ENCODE measurements at places on chromosomes 7 and 10.

GRCh38 chr7:45921699-45922519, 837 bp upstream of the IGFBP3 start:
- DNase-seq, result peak; percentile 67

DNA sequence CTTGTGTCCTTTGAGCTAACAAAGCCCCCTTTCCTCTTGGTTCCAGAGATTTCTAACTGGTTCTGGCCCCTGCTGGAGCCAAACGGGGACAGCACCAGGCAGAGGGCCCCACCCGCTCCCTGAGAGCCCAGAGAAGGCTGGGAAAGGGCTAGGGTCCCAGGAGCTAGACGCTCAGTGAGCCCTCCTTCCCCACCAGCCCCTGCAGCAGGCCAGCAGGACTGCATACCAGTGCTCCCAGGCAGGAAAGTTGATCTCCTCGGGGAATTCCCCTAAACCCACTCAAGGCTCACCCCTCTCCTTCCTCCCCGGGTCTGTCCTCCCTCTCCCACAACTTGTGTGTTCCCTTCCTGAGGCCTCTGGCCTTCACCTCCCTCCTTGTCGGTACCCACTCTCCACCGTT, 47.7 kb downstream of the PAX2 start:
- DNase-seq, result no peak

DNA sequence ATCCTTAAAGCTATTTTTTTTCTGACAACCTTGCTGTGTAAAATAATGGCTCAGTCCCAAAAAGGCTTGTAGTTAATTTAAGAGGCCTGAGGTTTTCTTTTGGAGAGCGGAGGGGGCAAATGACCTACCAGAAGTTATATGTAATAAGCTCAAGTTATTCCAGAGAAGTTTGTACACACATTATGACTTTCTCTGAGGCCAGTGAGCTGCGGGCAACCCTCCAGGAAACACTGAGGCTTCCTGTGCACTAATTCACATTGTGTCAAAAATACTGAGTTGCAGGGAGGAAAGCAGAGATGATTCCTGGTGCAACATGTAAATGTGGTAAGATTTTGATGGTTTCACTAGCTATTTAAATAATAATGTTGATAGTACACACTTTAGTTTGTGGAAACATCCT, 188.6 kb downstream of the DIP2C start:
- no peak for DNase-seq

DNA sequence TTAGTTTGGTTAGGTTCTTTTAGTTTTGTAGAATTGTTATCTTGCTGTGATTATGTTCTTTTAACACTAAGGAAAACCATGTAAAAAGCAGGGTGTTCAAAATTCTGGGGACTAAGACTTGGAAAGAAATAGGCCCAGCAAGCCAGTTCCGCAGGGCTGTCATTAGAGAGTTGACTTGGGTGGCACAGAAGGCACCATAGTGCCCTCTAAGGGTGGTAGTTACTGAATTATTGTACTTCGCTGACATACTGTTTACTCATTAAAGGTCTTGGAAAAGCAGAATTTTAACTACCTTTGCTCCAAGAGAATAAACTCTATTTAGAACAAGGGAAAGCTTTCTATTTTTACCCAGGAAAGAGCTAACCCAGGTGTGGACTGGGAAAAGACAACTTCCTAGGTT, 86.5 kb downstream of the OTUD1 start:
- DNase-seq, result peak; percentile 14

- DNase-seq, result no peak
These were observed 282.8 kb downstream of the RPS24 start for GRCh38 chr10:78316451-78316931.

- DNase-seq, result no peak
These were observed 61.9 kb upstream of the DNAJB12 start for GRCh38 chr10:72416661-72417060.

DNA sequence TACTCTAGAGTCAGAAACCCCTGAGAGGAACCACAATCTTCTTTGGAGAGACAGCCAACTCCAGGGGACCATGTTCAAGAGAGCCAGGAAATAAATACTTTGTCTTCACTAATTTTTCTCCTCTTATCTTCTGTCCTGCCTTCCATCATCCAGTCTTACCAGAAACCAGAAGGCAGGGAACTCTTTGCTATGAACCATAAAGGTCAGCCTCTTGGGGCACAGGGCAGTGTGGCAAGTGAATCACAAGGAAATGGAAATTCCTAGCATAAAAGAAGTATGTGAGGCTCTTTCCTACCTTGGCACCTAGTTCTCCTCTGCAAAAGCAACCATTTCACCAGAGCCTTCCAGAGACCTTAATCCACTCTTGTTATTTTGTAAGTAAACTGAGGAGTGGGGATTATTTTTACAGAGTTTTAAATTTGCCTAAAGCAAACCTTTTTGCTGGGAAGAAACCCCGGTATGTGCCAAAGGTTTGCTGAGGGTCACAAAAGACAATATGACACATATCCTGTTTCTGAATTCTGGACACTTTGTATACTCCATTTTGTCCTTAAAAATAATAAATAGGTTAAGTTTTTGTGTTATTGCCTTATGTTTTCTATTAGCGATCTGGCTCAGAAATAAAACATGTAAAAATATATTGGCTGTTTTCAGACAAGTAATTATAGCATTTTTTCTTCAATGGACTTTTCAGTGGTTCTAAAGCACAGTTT, 87.1 kb downstream of the ADAM22 start:
- DNase-seq, result no peak

GRCh38 chr10:17029239-17029580, 100.4 kb downstream of the CUBN start:
- DNase-seq, result no peak

GRCh38 chr7:158428837-158429753, 158.5 kb downstream of the PTPRN2 start:
- no peak for DNase-seq

GRCh38 chr10:125060482-125060825, 99.9 kb downstream of the CTBP2 start:
- no peak for DNase-seq

- no peak for DNase-seq
These were observed 7.7 kb downstream of the PNLIP start for GRCh38 chr10:116553378-116553980.

DNA sequence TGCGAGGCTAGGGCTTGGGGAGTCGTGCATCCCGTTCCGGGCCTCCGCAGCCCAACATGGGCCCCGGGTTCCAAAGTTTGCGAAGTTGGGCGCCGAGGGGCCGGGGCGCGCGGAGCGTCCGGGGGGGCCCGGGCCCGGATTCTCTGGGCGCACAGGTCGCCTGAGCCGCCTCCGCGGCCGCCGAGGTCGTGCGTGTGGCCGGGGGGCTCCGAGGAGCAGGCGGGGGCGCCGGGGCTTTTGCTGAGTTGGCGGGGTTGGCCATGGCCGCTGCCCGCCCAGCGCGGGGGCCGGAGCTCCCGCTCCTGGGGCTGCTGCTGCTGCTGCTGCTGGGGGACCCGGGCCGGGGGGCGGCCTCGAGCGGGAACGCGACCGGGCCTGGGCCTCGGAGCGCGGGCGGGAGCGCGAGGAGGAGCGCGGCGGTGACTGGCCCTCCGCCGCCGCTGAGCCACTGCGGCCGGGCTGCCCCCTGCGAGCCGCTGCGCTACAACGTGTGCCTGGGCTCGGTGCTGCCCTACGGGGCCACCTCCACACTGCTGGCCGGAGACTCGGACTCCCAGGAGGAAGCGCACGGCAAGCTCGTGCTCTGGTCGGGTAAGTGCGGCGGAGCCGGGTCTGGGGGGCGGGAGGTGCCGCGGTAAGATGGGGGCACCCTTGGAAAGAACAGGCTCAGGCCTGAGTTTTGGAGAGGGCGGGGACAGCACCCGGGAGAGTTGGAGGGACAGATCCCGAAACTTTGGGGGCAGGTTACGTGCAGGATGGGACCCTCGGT, 643 bp downstream of the SMO start:
- peak; percentile 46 for DNase-seq

- DNase-seq, result peak; percentile 75
These were observed 559 bp downstream of the TRA2A start for GRCh38 chr7:23531050-23531793.

DNA sequence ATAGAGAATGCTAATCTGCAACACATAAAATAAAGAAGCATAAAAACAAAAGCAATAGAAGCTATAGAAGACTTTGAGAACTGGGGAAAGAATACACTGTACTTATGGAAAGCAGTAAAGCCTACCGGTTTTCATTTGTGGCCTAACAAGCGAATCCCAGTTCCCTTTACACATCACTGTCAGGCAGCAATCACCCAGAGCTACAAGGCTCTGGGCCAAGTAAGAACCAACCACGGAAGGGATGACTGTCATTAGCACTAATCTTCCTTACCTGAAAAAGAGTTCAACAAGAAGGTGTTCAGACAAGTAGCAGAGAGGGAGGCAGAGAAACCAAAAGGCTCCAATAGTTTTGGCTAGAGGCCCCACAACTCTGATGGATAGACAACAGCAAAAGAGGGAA, 15.0 kb downstream of the CCDC6 start:
- no peak for DNase-seq

GRCh38 chr10:12634621-12634931, 285.2 kb downstream of the CAMK1D start:
- DNase-seq, result no peak

GRCh38 chr10:3206511-3207157, 34.1 kb upstream of the PITRM1 start:
- DNase-seq, result no peak

DNA sequence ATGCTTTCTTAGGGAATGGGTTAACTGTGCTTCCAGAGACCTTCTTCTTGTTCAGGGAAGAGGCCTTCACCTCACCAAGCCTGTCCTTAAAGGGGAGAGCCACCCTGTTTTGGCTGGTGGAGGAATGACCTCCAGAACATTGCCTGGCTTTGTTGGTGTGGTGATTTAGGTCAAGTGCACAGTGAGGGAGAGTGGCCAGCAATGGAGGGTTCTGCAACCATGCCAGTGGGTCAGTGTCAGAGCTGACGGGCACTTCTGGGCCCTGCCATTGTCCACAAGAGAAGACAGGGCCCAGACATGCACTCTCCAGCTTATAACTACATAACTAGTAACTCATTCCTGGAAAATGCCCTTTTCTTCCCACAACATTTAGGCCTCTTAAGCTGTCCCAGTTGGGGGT, 238.5 kb upstream of the AKR1E2 start:
- DNase-seq, result no peak

DNA sequence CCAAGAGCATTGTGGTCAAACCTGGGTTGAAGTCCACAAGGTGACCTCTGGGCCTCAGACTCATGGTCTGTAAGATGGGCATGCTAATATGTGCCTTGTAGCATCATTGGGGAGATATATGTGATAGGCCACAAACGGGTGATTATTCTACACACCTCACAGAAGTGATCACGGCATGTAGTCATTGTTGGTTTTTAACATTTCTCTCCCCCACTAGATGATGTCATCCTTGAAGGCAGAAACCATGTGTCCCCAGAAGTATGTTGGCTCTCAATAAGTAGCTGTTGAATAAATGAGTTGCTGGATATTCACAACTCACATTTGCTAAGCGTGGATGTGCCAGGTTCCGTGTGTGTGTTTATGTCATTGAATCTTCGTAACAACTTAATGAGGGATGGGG, 42.4 kb downstream of the GATA3 start:
- no peak for DNase-seq

- peak; percentile 78 for DNase-seq
These were observed 700 bp downstream of the NIPSNAP2 start for GRCh38 chr7:55965100-55965470.

GRCh38 chr7:47422611-47423010, 159.3 kb downstream of the TNS3 start:
- DNase-seq, result no peak

DNA sequence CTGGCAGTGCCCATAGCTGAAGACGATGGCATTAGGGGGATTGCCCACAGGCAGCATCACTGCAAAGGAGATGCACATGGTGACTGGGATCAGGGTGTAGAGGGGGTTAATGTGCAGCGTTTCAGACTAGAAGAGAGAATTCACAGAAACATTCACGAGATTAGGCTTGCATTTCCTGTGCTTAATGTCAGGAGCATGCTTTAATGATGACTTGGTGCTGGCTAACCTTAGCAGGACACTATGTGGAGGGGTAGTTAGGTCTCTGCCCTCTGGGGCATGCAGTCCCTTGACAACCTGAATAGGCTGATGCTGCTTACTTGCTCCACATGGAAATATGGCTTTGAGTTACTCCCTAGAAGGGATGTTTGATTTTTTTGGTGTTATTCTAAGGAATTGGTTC, 21.8 kb downstream of the STMP1 start:
- DNase-seq, result no peak

GRCh38 chr10:111634191-111634590, 549.4 kb downstream of the GPAM start:
- DNase-seq, result no peak

GRCh38 chr7:135929722-135930141, 47.4 kb downstream of the MTPN start:
- no peak for DNase-seq

- DNase-seq, result no peak
These were observed 84.0 kb downstream of the NRBF2 start for GRCh38 chr10:63217120-63217605.

DNA sequence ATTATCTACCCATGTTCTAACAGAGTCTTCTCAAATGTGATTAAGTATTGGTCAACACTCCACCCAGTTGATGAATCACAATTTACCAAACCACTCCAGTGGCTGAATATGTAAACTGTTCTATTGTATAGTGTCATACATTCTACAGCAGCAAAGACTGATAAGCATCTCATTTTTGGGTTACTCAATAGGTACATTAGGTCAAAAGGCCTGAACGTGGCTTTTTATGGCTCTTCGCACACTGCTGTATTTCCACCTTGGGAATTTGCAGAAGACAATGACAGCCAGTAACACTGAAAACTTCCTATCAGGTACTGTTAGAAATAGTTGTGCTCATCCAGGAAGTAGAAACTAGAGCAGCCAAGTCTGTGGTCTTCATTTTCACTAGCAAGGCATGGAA, 166.9 kb downstream of the GLI3 start:
- DNase-seq, result no peak

GRCh38 chr7:151873402-151873965, 3.4 kb downstream of the PRKAG2 start:
- DNase-seq, result no peak

DNA sequence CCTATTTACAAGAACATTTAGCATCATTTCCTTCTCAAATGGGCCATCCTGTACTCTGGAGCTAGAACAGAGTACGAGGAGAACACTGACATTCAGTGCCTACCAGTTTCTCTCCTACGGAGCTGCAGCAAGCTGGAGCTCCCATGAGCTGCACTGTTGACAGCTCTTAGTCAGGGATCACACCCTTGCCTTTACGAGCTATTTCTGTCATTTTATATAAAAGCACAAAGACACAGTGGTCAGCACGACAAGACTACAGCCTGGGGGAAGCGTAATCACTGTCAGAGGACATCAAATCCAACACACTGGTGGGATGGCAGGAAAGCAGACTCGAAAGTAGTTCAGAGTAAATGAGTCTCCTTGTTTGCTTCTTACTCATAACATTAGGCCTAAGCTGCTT, 2.7 kb downstream of the CDCA7L start:
- DNase-seq, result no peak
